ENCODE measurements at places on chromosomes 5 and 9.

GRCh38 chr5:34535944-34536623, 120.0 kb upstream of the RAI14 start:
- no peak for DNase-seq

GRCh38 chr5:6488021-6488420, 39.4 kb downstream of the UBE2QL1 start:
- DNase-seq = no peak

- no peak for DNase-seq
Measured at GRCh38 chr9:518540-518939, 303.9 kb downstream of the DOCK8 start.

- peak; percentile 53 for DNase-seq
Measured at GRCh38 chr9:76218886-76219445, 175.3 kb downstream of the RFK start.

- no peak for DNase-seq
Measured at GRCh38 chr5:74465724-74466123, 174.8 kb downstream of the ENC1 start.

DNA sequence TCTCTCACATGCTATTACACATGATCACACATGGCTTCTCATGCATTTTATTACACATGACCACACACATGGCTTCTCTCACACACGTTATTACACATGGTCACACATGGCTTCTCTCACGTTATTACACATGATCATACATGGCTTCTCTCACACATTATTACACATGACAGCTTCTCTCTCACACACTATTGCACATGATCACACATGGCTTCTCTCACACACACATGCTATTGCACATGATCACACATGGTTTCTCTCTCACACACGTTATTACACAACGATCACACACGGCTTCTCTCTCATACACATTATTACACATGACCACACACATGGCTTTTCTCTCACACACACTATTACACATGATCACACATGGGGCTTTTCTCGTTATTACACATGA, 954 bp upstream of the SLC45A2 start:
- no peak for DNase-seq

DNA sequence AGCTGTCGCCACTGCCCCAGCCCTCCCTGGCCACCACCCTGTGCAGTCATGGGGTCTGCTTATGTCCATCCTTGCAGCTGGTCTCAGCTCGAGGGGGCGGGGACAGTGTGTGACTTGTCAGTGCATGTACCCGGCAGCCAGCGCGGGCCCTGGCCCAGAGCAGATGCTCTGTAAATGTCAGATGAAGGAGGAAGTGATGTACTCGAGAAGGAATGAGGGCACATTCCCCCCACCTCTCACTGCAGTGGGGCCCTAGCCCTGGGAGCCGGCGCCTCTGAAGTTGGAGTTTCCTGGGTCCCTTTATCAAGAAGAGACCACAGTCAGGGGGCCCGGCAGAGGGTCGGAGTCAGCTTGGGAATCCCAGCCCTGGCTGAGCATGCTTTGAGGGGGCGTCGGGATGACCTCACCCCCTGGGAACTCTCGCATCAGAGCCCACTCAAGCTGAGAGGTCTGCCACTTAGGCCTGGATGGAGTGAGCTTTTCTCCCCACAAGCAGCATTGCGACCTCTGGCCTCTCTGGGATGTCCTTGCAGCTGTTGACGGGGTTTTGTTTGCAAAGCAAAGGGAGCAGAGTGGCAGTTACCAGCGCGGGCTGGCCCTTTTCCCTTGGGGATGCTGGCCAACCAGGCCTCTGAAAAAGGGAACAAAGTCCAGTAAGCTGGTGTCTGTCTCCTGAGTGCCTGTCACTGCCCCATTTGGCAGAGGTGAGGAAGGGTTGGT, 19.0 kb downstream of the NEURL1B start:
- DNase-seq = peak; percentile 78

DNA sequence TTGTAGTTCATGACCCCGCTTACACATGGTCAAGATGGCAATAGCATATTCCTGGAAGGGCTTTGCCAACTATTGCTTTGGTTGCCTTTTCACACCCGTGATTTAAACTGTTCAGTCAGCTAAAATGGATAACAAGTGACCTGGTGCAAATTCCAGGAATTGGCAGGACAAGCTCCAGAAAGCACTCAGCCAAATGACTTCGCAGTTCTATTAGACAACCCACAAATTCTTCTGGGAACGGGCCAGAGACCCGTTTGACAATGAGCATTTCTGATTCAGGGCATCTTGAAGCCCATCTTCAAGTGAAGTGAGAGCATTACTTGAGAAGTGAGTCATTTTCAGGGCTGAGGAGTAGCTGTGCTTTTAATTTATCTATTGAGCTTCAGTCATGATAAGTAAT, 165.0 kb downstream of the DROSHA start:
- DNase-seq = no peak

DNA sequence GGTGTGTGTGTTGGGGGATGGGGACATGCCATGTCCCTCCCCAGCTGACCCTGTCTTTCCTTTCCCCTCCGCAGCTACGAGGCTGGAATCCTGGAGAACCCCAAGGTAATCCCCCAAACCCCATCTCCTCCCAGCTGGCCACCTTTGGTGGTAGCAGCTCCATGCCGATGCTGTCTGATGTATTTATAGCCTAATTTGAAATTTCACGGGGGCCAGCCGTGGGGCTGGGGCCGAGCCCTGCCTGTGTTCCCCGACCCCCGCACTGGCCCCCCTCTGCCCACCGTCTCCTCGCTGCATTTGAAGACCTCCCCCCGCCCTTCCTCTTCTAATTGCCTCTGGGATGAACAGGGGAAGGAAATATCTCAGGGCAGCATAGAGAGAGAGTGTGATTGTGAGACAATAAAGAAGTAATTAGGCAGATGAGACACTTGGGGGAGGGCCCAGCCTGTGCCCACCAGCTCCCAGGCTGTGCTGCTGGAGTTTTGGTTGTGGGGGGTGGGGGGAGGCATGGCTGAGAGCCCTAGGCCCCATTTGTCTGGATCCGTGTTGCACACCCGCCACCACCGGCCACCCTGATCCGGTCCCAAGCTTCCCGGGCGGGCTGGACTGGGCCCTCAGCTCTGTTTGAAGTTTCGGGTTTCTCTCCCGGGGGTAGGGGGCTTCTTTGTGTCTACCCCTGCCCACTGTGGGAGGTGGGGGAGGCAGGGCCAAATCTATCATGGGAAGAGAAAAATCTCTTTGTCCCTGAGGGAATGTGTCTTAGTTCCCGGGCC, 26.8 kb downstream of the ASS1 start:
- peak; percentile 52 for DNase-seq

DNA sequence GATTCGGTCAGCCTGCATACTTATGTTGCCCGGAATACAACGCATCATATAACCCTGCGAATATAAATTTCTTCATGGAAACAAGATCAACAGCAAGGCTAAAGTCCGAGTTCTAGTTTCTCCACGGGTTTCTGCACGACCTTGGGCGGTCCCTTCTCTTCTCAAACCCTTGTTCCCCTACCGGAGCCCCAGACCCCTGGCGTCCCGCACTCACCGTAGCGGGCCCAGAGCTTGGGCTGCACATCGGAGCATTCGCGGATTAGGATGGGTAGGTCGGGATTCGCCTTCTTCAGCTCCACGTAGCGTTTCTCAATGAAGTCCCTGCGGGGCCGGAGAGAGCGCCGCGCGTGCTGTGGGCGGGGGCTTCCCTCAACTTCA, 399 bp downstream of the NDUFA2 start:
- no peak for DNase-seq

DNA sequence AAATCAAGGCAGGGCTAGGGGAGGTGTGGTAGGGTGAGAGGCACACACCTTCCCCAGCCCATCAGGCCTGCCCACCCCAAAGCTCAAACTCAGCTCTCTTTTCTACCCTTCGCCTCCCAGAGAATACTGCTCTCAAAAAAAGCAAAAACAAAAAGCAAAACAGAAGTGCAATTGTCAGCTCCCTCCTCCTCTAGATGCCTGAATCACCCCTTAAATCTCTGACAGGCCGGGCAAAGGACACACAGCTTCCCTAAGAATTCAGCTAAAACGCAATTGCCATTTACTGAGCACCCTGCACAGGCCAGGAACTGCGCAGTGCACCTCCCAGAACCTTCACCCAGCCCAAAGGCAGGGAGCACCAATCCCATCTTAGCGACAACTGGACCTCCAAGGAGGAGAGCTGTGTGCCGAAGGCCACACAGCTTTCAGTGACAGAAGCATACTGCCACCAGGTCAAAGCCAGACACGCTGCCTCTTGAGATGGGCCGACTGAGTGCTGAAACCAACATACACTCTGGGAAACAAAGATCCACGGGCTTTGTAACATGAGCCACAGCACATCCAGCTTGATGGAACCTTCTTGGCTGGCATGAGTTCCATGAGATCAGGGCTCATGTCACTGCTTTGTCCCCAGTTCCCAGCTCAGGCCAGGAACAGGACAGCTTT, 53.4 kb upstream of the STXBP1 start:
- DNase-seq = no peak

- no peak for DNase-seq
Measured at GRCh38 chr5:609506-609905, 2.6 kb upstream of the CEP72 start.

DNA sequence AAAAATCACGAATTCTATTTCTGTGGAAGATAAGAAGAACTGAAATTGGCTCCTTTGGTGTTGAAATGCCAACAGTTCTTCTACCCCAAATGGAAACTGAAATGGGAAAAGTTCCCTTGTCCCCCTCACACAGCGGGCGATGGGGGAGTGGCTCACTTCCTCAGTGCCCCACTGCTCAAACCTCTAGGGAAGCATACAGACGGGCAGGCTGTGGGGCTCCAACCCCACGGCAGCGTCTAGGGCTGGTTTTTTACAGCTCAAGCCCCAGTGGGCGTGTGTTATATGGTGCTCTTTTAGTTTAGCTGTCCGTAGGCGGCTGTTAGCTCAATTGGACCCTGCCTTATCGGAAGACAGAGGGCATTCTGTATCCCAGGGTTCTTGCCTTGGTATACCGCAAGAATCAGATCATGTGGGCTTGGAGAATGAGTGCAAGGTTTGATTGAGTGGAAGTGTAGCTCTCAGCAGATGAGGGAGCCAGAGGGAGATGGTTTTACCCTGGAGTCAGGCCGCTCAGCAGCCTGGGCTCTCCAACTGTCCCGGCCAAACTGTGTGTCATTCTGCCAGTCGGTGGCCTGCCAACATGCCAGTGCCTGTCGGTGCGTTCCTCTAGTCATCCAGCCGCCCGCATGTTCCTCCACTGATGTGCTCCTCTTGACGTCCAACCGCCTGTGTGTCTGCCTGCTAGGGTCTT, 166.3 kb upstream of the ZNF608 start:
- no peak for DNase-seq

GRCh38 chr5:176134529-176135223, 103.5 kb upstream of the SIMC1 start:
- DNase-seq = no peak

DNA sequence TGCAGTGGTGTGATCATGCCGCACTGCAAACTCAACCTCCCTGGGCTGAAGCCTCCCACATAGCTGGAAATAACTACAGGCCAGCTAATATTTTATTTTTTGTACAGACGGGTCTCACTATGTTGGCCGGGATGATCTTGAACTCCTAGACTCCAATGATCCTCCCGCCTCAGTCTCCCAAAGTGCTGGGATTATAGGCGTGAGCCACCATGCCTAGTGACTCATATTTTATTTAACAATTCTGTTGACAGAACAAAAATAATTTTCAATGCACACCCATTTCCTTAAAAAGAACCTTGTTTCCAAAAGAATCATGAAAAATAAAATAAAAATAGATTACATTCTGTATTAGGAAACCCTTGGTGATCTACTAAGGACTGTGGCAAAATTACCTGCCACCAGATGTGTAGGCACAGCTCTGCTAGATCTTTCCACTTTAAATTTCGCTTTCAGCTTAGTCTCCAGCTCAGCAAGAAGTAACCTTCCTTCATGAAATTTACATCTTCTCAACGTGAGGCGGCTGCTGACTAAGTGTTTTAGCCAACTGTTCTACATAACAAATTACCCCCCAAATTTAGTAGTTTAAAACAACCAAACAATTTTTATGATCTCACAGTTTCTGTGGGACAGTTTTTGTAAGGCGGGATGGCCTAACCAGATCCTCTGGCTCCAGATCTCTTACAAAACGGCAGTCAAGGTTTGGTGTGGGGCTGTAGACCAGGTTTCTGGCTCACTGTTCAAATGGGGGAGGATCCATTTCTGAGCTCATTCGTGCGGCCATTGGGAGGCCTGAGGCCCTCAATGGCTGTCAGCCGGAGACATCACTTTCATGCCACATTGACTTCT, 32.6 kb upstream of the GOLPH3 start:
- no peak for DNase-seq

DNA sequence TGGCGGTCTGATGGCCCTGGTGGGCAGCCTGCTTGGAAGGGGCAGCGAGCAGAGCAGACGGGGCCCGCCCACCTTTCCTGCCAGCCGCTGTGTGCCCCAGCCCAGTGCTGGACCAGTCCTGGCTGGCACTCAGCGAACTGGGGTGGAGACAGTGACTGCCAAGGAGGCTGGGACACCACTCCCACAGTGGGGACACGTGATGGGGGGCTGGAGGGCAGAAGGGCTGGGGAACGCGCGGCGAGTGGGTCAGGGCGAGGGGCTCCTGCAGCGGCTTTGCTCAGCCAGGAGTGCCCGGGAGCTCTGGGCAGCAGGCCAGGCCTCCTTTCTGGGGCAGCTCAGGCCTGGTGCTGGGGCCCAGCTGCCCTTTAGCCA, 19.5 kb downstream of the NCS1 start:
- no peak for DNase-seq

- no peak for DNase-seq
Measured at GRCh38 chr9:135766251-135766650, 64.3 kb downstream of the KCNT1 start.

- DNase-seq = no peak
Measured at GRCh38 chr5:108749128-108749861, 1.6 kb downstream of the FER start.

GRCh38 chr9:134158753-134159392, 5.5 kb downstream of the RNU6ATAC start:
- no peak for DNase-seq

DNA sequence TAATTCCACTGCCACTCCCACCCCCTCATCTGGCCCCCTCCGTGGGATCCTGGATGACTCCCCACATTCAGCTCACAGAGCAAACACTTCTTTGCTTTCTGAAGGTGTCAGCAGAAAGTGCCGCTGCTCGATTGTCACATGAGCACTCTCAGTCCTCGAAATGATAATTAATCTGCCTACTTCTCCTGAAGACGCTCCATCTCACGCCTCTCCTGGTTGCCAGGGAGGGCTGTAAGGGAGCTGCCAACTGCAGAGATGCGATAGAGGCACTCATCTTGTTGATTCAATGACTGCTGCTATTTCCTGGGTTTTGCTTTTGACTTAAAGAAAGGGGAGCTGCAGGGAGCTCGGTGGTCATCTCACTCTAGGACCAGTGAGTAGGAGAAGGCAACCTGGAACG, 206.5 kb downstream of the DAB2IP start:
- no peak for DNase-seq

DNA sequence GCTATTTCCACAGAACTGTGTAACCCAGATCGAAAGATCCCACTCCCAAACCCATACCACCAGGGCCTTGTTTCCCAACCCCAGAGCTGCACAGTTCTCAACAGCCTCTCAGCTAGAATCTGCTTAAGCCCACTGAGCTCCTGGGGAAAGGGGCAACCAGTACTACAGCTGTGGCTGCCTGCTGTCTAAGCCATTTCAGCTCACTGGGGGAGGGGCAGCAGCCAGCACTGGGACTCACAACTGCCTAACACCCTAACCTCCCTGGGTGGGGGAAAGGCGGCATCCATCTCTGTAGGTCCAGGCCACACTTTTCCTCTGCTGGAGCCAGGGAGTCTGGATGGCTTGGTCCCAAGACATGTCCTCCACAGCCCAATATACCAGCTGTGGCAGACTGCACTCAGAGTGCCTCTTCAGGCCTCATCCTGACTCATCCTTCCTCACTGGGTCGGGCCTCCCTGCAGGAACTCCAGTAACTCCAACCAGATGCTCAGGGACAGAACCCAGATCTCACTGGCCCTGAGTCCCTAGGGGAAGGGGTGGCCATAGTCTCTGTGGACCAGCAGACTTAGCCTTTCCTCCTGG, 241.4 kb downstream of the HINT1 start:
- DNase-seq = peak; percentile 10

All from neural progenitor cell (in vitro differentiated cells).